GM12891 (cell line): ENCODE measurements at places on chromosomes 12 and 14.

DNA sequence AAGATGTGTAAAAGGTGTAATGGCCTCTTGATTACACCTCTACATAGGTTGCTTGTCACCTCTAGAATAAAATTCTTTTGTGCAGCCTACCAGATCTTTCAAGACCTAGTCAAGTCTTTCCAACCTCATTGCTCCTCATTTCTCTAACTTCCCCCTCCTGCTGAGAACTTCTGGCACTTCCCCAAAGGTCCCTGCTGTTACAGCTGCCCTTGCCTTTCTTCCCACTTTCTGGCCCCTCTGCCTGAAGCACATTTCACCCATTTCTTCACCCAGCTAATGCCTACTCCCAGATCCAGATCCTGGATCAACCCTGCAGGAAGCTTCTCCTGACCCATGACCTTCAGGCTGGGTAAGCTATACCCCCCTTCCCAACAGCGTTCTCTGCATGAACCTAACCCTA lies 1.5 kb downstream of the TSHR start:
- DNase-seq: no peak

GRCh38 chr14:102915292-102916110 lies 7.0 kb upstream of the AMN start:
- no peak for DNase-seq

DNA sequence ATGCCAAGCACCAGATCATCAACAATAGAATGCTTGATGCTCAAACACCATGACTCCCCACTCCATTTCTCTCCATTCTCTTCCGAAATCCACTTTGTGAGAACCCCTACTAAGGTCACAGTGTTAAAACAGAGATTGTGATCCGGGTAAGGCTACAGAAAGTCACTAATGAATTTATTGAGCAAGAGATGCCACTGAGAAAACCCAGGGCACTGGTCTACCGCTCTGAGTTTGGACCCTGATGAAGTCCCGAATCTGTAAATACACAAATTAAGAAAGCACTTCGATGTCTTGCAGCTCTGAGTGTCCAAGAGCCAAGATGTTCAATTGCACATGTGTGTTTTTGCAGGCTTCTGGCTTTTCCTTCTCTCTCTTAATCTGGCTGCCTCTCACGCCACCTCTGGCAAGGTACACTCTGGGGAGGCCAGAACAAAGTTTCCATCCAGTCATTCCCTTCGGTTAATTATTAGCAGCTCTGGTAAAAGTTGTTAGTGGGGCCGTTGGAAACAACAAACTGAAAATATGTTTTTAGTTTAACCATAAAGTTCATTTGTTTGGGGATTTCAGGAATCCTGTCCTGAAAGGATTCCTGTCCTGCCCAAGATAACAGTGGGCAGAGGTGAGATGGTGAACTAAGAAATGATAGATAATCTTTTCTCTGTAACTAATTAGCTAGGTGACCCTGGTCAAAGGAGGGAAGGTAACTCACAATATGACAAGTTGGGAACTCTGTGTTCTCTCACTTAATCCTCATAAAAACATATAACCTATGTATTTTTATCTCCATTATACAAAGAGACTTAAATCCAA lies 75.4 kb downstream of the BTG1 start:
- DNase-seq: no peak

GRCh38 chr12:92290886-92291285 lies 145.2 kb upstream of the BTG1 start:
- DNase-seq: no peak
